ENCODE measurements at places on chromosomes 2 and 18.

DNA sequence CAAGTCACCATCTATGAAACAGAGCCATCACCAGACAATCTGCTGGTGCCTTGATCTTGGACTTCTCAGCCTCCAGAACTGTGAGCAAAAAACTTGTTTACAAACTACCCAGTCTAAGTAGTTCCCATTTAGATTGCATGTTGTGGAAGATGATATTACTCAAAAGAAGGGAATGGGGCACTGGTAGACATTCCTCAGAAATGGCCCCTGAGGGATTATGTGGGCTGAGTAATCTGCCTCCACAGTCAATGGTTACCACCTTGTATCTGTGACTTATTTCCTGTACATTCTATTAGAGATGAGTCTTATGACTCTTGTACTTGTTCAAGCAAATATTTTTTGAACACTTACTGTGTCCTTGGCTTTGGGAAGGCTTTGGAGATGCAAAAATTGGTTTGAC, 160.4 kb downstream of the NUP35 start:
- DNase-seq = no peak

- peak; percentile 38 for DNase-seq
Measured at GRCh38 chr2:150487537-150488429, at the start of gene RND3. RND3 (minus strand) TSS chr2:150487667; CDS start chr2:150487417, 250 bp downstream.

GRCh38 chr2:86476918-86477317, 35.7 kb downstream of the KDM3A start:
- DNase-seq = no peak

GRCh38 chr2:70089983-70090525, 2.8 kb downstream of the PCBP1 start:
- no peak for DNase-seq

DNA sequence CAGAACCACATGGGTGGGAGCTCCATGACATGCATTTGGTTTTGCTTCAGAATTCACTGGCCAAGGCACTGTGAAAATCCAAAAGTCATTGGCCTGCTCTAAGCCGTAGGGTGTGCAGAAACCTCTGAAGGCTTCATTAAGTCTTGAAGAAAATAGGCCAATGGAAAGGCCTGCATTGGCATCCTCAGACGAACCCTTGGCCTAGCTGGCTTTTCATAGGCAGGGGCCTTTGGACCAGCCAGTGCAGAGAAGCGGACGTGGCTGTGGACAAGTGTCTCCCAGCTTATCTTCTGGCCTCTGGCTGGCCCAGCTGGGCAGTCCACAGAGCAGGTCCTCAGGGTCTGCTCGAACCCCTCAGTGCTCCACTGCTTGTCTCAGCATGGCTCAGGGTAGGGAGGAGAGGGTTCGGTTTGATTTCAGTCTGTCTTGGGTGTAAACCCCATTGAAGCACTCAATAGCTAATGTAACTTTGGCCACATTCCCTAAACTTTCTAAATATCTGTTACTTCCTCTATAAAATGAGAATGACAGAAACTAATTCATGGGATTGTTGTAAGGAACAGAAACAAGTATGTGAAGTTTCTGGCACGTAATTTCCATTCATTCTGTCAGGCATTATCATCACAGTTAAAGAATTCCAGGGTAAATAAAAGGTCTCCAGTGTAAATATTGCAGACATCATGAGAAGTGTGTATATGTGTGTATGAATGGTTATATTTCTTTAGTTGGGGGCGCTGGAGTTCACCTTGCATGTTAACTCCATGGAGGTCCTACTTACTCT, 125.5 kb downstream of the TFCP2L1 start:
- no peak for DNase-seq
